Stimulated activated CD4-positive, alpha-beta T cell treated with anti-CD3 and anti-CD28 coated beads, Interleukin-2, amount 100 ng/mL, for 24 hours (primary cell): ENCODE measurements at places on chromosomes 2 and 18.

DNA sequence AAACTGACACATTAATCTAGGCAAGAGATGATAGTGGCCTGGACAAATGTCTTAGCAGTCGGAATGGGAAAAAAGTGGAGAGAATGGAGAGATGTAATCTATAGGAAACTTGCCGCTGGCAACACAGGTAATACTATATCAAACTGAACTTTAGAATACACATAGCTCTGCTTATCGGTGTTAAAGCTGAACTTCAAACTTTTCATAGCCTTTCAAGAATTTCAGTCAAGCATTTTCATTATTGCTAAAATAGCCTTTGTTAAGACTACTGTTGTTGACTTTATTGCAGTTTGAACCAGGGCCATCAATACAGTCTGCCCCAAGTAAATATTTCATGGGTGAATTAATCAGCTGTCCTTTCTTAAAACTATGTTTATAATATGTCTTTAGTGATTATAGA, 12.9 kb upstream of the CHST9 start:
- DNase-seq: no peak

DNA sequence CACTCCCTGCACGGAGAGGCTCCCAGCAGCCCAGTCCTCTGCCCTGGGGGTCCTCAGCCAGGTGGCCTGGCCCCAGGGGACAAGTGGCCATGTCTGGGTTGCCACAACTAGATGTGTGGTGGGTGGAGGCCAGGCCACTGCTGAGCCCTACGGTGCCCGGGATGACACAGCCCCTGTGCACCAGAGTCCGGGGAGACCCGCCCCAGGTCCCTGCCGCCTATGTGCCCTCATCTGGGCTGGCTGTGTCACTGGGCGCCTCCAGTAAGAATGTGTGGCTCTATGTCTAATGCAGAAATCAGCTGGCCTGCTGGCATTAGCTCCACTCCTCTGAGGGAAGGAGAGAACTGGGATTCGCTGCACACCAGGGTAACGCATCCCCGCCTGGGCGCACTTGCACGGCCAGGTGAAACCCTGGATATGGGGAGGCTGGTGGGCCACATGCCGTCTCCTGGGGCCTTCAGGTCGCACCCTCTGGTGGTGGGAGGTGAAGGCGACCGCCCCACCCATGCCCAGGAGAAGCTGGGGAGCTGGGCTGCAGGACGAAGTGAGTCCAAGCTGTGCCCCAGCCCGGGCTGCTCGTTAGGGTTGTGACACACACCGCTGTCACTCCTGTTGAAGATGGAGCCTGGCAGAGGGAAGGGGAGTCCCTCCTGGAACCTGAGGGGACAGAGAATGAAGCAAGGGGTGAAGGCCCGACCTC, 136.1 kb downstream of the PTGR3 start:
- no peak for DNase-seq

DNA sequence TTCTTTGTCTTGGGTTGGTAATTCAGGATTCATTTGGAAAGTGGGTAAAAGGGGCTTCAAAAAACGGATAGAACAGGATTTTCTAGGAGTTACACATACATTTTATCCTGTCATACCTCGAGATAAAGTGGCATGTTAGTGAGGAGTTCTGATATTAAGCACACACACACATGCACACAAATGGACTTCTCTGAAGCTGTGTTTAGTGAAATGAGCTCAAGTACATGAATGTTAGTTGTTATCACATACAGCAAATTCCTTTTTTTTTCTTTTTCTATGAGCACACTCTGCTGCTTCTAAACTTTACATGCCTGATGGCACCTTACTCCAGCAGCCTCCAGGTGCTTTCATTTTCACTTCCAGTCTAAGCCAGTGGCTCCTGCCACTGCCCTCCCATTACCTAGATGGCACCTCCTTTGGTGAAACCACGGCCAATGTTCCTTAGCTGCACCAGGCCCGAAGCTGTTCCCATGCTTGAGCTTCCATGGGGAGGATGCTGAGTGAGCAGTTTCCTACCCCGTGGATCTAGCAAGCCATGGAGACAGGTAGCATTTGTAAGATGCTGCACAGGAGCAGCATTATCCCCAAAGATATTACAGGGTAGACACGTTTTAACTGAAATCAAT, 49.7 kb downstream of the STAT1 start:
- DNase-seq: no peak

DNA sequence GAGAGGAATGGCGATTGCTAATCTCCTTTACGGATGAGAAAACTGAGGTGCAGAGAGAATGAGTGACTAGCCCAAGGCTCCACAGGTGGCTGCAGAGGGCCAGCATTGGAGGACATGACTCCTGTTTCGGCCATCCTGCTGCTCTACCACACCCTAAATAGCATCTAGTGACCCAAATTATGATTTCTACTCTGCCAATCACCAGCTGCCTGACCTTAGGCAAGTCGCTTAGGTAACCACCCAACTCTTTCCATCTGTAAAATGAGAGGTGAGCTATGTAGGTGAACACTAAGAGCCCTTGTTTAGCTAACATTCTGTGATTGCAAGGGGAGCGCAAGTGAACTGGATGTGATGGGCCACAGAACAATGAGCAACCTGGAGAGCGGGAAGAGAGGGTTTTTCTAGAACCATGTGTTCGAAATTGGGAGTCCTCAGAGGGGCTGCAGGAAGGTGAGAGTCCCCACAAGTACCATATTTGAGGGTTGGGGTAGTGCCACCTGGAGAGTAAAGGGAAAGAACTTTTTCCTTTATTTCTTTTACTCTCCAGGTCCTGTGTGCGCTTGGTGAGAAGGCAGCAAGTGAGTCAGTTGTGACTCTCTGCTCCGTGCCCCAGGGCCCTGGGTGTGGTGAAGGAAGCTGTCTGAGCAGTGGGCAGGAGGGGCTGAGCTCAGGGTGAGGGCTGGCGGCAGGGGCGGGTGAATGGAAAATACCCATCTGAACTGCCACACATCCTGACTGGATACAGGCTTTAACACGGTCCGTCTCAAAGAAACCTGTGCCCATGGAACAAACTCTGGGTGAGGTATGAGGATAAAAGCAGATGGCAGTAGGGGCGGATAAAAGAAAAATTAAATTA, 2.4 kb downstream of the CYP27C1 start:
- no peak for DNase-seq

GRCh38 chr2:7933672-7934071, 748.2 kb upstream of the ID2 start:
- no peak for DNase-seq

GRCh38 chr2:64792995-64793639, 139.4 kb upstream of the SERTAD2 start:
- no peak for DNase-seq

DNA sequence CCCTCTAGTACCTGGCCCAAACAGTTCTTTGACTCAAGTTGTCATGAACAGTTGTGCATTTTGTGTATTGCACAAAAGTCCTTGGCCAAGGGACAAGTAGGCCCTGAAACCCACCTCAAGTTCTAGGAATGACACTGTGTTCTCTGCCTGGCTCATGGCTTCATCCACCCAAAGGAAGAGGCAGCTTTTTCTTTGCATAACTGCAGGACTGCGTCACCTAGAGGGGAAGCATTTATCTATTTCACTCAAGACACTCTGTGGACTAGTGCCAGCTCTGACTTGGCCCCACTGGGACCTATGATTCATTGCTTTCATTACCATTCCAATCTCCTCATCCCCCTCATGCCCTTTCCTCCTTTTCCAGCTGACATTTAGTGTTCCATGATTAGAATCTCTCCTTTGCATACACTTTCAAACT, 119.3 kb upstream of the SIX2 start:
- no peak for DNase-seq

GRCh38 chr2:228507870-228508269, 326.4 kb upstream of the SPHKAP start:
- no peak for DNase-seq

DNA sequence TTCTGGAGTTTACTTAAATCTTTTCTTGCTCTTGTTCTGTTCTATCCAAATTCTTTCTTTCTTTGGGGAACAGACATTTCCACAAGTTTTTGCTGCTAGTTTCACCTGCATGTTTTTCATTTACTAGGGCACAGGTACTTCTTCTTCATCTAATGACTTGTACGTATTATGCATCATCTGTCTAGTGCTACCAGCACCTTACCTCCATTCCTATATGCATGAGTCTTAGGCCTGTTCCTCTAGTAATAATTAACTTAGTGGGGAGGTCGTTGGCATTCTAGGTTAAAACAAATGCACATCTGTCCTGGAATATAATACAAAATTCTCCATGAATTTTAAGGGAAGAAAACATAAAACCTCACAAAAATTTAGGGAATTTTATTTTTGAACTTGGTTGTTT, 164.5 kb upstream of the STON1 start:
- no peak for DNase-seq

DNA sequence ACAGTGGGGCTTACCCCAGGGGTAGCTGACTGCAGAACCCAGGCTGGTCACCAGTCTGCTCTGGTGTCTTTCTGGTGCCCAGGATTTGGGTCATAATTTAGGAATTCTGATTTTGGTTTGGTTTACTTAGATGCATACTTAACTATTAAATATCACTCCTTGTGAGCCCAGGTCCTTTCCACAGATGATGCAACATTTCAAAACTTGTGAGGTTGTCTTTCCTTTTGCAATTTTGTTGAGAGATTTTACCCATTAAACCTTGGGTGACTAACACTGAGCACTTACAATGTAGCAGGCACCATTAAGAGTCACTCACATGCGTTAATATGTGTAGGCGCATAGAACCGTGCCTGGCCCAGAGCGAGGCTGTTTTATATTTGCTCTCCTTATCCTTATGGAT, 61.8 kb upstream of the RPL31 start:
- DNase-seq: no peak

DNA sequence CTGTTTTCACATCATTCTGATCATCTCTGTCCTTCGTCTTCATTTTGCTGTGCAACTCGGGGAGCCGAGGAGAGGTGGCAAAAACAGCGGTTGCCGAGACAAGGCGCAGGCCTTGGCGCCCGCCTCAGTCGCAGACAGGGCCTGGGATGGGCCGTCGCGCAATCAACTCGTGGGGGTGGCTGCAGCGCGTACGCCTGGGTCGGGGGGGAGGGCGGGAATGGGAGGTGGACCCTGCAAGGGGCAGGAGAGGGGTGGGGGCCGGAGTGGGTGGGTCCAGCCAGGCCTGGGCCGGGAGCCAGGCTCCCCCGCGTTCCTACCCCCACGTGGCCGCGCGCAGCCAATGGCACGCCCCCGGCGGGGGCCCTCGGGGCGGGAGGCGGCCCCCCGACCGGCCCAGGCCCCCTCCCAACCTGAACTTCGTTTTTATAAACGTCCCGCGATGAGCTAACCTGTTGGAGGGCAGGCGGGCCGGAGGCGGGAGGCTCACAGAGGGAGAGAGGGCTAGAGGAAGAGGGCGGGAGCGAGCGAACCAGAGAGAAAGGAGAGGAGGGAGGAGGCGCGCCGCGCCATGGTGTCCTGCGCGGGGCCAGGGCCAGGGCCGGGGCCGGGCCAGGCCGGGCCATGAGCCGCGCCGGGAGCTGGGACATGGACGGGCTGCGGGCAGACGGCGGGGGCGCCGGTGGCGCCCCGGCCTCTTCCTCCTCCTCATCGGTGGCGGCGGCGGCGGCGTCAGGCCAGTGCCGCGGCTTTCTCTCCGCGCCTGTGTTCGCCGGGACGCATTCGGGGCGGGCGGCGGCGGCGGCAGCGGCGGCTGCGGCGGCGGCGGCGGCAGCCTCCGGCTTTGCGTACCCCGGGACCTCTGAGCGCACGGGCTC, at the start of gene HOXD13:
HOXD13 (plus strand) TSS at position 452 of the 875 bp plus-strand sequence; CDS start at position 622, 170 bp downstream.
- DNase-seq: no peak

DNA sequence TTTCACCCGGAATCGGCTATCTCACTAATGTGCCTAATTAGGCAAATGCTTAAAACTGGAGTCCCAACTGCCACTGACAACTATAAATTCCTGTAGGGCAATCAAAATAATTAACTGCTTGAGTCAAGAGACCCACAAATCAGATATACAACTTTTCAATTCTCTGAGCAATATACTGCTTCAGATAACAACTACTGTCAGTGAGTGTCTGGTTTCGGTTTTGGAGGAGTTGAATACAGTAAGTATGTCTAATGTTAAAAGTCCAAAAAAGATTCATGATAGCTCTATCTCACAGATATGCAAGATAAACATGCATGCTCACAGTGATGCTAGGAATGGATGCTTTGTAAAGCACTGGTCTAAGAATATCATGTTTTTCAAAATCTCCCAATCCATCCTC, 283.3 kb downstream of the NRXN1 start:
- no peak for DNase-seq

- DNase-seq: no peak
These were observed 136.8 kb downstream of the WDSUB1 start for GRCh38 chr2:159149747-159150146.

- no peak for DNase-seq
These were observed 10.9 kb downstream of the GNLY start for GRCh38 chr2:85704800-85705679.

- DNase-seq: no peak
These were observed 9.5 kb downstream of the SYT4 start for GRCh38 chr18:43267818-43268217.

DNA sequence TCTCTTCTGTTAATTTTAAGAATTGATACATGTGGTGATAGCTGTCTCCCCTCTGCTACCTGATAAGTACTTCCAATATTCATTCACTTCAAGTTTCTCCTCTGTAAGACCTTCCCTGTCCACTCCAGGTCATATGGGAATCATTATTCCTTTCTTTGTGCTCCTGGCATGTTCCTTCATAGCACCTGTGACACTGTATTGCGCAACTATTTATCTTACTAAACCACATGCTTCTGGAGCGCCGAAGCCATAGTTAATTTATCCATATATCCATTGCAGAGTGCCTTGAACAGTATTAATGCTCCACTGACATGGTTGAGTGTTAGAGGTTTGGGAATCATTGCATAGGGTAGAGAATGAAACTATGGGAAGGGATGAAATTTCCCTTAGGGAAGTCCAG, 7.9 kb upstream of the PRKD3 start:
- DNase-seq: no peak
